Activated T-helper 9 cell treated with anti-CD3 and anti-CD28 coated beads, Interleukin-2, amount 50 U/mL, for 16 hours (primary cell): ENCODE measurements at places on chromosomes 7 and 10.

- no peak for DNase-seq
Observed at GRCh38 chr10:124704428-124705380, 39.5 kb downstream of the FAM53B start.

DNA sequence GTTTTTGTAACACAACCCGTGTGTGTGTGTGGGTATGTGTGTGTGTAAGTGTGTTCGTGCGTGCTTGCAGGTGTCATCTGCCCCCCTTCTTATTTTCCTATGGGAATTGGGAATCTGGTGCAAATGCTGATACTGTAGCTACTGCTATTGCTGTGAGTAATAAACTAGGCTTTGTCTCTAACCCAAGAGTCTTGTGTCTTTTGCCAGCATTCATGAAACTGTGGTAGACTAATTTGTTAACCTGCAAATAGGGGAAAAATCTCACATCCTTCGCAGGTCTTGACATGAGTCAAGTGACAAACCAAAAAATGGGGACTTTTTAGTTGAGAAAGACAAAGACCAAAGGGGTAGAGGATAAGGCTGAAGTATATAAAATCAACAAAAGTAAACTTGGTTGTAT, 57.9 kb upstream of the FAM133B start:
- no peak for DNase-seq

DNA sequence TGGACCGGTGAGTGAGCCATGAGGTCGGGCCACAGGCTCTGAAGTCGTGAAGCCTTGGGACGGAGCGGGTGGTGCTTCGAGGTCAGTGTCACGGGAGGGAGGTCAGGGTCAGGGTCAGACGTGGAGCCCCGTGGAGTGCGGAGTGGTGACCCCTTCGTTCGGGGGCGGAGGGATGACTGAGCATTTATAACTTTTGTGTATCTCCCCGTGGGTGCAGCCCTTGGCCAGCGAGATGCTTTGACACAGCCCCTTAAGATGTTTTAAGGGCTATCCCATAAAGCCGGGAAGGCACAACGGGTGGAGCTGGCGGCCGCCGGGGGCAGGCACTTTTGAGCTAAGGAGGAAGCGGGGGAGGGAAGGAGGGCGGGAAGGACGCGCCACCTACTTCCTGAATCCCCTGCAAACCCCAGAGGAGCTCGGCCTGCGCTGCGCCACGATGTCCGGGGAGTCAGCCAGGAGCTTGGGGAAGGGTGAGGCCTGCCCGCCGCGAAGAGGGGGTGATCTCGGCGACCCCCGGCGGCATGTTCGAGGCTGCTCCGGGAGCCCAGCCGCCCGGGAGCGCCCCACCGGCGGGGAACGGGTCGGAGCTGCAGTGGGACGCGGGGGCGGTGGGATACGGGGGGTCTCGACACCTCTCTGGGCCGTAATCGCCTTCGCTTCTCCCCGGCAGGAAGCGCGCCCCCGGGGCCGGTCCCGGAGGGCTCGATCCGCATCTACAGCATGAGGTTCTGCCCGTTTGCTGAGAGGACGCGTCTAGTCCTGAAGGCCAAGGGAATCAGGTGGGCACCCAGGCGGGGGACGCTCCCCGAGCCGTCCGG, at the start of gene GSTO1:
GSTO1 (plus strand) TSS at position 400 of the 818 bp plus-strand sequence; CDS start at position 437, 37 bp downstream.
- DNase-seq, result peak; percentile 32

DNA sequence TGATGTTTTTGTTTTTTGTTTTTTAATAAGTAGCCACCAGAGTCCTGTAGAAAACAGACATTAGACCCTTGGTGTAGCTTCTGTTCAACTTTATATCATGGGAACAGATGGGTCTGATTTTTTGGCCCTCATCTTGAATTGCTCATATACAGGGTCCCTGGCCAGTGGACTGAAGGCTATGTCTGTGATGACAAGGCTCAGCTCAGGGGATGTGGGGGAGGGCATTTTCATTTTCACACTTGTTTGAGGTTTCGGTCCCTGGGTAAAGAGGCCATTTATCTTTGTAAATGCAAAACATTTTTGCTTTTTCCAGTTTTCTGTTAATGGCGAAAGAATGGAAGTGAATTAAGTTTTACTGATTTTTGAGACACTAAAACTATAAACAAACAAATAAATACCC, 257.6 kb upstream of the PHYHIPL start:
- DNase-seq, result no peak

DNA sequence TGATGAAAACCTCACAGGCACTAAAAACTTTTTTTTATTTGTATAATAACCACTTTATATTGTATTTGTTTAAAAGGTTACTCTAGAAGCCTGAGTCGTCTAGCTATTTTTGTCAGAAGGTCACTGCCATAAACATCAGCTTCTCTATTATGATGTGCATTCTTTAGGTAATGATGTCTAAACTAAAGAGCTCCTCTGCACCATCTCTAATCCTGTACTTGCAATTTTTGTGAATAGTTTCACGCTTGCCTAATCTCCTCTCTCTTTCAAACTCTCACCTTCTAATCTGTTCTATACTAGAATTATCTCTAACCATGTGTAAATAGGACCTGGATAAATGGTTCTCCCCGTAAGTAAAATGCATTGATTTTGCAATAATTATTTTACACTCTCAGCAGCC, 10.5 kb upstream of the CHUK start:
- no peak for DNase-seq

DNA sequence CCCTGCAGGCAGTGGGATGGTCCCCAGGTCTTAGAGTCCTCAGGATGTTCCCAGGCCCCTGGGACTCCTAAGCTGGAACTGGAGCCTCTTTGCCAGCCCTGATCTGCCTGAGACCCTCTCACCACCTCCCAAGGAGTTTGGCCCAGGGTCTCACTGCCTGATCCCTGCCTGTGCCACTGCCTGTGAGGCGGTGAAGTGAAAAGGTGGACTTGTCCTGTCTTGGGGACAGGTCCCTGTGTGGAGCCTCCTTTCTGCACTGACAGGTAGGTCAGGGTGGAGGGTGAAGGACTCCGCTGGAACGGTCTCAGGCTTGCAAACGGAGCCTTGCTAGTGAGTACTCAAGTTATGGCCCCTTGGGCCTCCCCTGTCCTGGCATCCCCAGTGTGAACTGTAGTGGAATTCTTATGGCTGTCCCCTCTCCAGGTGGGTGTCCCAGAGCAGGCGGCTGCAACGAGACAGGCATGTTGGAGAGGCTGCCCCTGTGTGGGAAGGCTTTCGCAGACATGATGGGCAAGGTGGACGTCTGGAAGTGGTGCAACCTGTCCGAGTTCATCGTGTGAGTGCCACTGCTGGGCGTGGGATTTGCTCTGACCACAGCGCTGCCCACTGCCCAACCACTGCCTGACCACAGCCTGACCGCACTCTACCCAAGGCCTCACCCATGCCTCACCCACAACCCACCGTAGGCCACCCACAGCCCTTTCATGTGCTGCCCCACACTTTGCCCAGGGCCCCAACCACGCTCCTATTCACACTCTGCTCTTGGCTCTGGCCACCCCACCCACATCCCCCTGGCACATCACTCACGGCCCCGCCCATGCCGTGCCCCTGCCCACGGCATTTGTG, 19.5 kb downstream of the RAMP3 start:
- DNase-seq, result no peak
